Adipocyte (in vitro differentiated cells): ENCODE measurements at places on chromosomes 11 and 22.

DNA sequence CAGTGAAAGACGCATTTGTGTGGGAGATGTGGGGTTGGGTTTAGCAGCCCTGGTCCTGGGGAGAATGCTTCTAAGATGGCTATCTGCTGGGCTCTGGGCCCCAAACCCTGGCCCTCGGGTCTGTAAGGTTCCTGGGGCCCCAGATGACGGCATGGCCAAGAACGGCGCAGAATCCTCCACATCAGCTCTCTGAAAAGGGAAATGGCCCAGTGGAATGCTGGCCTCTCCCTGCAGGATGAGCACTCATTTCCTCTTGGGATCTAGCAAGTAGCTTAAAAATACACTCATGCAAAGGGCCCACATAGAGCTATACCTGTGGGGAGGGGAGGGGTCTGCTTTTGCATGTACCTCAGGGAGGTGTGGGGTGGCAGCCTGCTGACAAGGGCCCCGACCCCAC, 37.5 kb upstream of the LINC01488 start:
- no peak for DNase-seq

- no peak for DNase-seq
Observed at GRCh38 chr22:48936391-48936790, 891.3 kb downstream of the BRD1 start.

- peak; percentile 44 for DNase-seq
Observed at GRCh38 chr11:62842171-62842741, 2.9 kb upstream of the WDR74 start.

- DNase-seq: peak; percentile 21
Observed at GRCh38 chr11:128904656-128905344, 13.6 kb downstream of the KCNJ5 start.

DNA sequence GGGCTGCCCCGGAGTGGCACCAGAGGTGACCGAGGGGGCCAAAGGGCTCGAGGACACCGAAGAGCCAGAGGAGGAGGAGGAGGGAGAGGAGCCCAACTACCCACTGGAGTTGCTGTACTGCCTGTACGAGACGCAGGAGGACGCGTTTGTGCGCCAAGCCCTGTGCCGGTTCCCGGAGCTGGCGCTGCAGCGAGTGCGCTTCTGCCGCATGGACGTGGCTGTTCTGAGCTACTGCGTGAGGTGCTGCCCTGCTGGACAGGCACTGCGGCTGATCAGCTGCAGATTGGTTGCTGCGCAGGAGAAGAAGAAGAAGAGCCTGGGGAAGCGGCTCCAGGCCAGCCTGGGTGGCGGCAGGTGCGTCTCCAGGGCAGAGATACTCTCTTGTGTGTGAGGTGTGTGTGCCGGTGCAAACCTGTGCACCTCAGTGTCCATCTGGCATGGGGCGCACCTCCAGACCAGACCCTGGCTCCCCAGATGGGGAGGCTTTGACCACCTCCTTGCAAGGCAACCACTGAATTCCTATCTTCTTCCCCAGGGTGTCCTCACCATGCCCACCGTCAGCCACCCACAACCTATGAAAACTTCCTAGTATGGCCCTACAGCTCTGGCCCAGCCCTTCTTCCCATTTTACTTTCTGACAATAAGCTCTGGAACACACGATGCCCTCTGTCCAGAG, 3.4 kb downstream of the NLRP6 start:
- no peak for DNase-seq

- DNase-seq: peak; percentile 58
Observed at GRCh38 chr11:108221371-108221770, 1.1 kb downstream of the NPAT start.

DNA sequence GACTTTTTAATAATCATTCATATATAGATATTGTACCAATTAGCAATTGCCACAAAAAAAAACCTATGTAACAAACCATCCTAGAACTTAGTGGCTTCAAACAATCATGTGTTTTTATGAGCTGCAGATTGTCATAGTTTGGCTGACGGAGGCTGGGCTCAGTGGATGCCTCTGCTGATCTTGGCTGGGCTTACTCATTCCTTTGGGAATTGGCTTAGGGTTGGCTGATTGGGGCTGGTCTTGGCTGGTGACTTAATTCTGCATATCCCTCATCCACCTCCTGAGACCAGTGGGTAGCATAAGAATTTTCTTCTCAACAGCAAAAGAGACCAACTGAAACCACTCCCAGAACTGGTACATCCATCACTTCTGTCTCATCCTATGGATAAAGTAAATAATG, 57.9 kb upstream of the PHF21B start:
- no peak for DNase-seq

- DNase-seq: peak; percentile 1
Observed at GRCh38 chr11:60130496-60130895, 42.0 kb downstream of the MS4A2 start.

GRCh38 chr11:10639350-10639749, 54.2 kb downstream of the IRAG1 start:
- DNase-seq: no peak

DNA sequence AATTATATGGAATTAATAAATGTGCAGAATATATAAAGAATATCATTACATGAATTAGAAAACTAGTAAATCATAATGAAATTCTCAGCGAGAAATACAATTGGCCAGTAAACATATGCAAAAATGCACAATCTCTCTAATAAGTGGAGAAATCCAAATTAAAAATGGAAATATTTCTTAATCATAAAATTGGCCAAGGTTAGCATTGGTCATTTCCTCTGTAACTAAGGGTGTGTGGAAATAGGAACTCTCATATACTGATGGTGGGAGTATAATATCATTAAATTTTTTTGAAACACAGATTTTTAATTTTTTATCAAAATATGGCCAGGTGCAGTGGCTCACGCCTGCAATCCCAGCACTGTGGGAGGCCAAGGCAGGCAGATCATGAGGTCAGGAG, 7.6 kb upstream of the ZNF74 start:
- no peak for DNase-seq

DNA sequence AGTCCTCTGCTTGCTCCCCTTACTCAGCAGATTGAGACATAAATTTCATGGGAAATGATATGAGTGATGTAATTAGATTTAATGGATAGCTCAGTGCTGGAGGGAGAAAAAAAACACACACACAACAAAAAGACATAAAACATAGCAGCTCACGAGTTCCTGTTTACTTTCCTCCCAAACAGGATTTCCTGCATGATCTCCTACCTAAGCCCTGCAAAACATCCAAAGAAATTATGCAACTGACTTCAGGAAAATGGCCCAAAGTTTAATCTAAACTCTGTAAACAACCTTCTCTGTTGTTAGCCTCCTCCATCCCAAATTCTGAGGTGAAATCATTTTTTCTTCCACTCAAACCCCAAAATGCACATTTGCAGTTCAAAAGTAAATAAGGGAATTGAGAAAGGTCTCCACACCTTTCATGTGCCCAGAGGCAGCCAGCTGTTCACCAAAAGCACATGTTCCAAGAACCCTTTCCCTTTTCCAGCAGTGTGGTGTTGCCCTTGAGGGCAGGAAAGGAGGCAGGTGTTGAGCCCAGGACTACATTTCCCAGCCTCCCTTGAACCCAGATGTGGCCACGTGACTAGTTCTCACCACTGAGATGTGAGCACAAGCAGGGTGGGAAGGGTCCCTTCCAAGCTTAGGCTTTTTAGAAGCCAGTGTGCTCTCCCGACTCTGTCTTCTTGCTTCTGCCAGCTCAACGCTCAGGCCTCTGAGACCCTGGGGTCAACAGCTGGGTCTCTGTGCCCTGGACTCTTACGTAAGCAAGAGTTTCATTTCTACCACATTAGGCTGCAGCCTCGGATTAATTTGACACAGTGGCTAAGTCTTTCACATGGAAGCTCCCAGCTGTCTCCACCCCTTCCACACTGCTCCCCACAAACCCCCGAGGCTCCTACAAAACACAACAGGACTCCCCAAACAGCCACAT, 301.2 kb downstream of the CTTN start:
- DNase-seq: no peak

GRCh38 chr11:10887307-10887706, 29.5 kb upstream of the ZBED5 start:
- DNase-seq: no peak

GRCh38 chr11:5367448-5368074, 16.1 kb upstream of the OR51M1 start:
- DNase-seq: peak; percentile 75

GRCh38 chr11:117606211-117606610, 190.8 kb downstream of the DSCAML1 start:
- no peak for DNase-seq

DNA sequence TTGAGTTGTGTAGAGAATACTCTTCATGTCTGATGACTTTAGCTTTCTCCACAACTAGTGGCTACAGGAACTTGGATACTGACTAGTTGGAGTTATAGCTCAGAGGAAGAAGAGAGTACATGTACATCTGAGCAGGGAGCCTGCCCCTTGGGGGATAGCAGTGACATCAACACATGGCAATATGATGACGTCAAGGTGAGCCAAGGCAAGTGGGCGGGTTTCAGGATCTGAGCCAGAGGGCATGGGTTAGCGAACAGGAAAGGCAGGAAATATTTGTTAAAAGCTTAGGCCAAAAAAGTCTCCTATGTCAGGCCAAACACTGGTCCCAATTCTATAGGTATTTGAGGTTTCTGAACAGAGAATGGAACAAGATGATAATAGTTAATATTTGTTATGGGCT, 42.0 kb upstream of the HORMAD2 start:
- DNase-seq: peak; percentile 26

GRCh38 chr11:100883830-100884229, 196.7 kb downstream of the ARHGAP42 start:
- no peak for DNase-seq

DNA sequence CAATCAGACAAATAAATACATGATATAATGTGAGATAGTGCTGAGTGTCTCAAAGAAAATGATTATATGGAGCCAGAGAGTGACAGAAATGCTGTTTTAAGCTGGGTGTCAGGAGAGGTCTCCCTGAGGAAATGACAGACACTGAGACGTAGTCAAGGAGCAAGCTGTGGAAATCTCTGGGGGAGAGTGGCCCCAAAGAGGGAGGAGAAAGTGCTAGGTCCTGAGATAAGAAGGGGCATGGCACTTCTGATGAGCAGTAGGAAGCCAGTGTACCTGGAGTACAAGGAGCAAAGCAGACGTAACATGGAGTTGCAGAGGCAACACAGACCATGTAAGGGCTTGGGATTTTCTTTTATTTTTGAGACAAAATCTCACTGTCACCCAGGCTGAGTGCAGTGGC, 38.8 kb downstream of the ZNF202 start:
- DNase-seq: no peak
